ENCODE measurements at places on chromosomes 5 and 9.

DNA sequence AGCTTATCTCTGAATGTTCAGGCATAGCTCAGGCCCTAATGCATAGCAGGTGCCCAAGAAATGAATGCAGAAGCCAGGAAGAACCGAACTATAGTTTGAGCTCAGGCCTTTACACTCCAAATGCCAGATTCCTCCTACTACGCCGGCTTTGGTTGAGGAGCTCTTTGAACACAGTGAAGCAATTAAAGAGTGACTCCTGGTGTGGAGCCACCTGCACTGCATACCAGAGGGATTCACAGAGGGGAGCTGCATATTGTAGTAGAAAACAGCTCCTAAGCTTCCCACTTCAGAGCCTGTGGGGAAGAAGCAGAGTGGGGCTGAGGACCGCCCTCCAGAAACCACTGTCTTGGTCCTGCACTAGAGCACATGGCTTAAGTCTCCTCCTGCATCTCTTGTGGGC, 14.5 kb upstream of the KCNMB1 start:
- no peak for DNase-seq

DNA sequence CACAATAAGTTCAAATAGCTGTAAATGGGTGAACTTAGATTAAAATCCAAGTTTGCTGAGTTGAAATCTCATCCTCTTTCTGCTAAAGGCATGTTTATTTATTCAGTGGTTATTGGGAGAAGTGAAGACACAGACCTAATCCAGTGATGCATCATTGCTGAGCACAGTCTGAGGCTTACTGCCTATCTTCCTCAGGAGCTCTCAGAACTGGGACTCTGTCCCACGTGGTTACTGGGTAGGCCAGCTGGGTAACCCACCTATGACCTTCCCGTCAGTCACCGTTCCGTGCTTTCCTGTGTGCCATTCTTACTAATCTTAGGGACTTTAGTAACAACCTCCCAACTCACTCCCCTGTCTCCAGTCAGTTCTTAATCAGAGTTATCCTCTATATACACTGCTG, 226.8 kb upstream of the ATP10B start:
- DNase-seq, result no peak

DNA sequence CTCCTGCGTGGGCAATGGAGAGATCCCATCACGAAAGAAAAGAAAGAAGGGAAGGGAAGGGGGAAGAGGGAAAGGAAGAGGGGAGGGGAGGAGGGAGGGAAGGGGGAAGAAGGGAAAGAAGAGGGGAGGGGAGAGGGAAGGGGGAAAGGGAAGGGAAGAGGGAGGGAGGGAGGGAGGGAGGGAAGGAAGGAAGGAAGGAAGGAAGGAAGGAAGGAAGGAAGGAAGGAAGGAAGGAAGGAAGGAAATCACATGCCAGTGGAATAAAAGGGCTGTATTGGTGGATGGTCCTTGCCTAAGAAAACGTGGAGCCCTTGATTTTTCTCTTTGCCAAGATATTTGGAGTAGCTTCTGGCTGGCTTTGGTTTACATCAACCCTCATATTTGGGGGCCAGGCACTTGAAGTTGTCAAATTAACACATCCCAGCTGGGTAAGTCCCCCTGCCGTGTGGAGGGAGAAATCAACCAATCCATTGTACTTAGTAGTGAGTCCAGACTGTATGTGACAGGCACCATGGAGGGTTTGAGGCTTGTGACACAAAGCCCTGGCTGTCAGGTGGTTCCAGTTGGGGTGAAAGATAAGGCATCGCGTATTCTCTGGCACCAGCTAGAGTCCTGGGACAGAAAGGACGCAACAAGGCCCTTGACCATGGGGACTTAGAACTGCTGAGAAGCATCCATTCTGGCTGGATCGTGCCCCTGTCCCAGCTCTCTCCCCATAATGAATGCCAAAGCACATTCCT, 23.7 kb downstream of the IDNK start:
- DNase-seq, result no peak

- DNase-seq, result no peak
Measured at GRCh38 chr5:100841358-100842076, 61.6 kb downstream of the ST8SIA4 start.

DNA sequence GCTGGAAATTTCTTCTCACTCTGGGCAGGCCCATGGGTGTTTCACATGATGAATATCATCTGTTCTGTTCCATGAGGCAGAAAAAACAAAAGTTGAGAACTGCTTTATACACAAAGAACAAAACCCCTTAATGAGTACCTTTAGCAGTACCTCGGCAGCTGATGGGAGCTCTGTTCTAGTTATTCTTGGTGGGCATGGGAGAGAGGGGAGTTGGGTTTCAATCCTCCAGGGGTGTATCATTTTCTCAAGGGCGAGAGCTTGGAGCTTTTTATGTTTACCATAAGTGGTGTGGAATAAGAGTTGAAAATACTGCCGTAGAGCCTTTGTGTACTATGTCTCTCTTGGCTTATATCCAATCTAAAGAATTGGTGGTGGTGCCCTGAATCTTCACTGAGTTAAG, 103.3 kb upstream of the ZNF608 start:
- DNase-seq, result no peak

DNA sequence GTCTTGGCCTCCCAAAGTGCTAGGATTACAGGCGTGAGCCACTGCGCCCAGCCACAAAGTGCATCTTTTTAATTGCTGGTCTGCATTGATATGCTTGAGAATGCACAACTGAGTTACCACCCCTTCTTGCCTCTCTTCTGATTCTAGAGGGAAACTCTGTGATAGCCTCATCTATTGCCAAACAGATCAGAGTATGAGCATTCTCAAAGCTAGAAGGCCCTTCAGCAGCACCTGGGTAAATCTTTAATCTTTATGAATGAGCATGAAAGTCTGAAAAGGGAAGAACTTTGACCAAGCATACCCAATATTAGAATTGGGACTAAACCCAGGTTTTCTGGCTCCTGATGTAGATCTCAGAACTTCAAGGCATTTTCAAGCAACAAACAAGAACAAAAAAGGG, 298.3 kb upstream of the TNC start:
- no peak for DNase-seq

- DNase-seq, result peak; percentile 74
Measured at GRCh38 chr9:108150736-108151586, 661.4 kb upstream of the KLF4 start.

GRCh38 chr5:63262185-63262981, 683.8 kb downstream of the LRRC70 start:
- DNase-seq, result peak; percentile 65

DNA sequence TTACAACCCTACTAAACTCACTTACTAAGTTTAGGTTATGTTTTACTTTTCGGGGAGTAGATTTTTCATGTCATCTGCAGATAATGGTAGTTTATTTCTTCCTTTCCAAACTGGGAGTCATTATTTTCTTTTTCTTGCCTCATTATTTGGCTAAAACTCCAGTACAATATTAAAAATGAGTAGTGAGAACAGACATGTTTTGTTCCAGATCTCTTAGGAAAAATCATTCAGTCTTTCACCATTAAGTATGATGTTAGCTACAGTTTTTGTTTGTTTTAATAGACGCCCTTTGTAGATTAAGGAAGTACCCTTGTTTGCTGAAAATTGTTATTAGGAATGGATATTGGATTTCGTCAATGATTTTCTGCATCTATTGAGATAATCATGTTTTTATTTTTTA, 472.0 kb upstream of the PAPPA start:
- DNase-seq, result no peak

DNA sequence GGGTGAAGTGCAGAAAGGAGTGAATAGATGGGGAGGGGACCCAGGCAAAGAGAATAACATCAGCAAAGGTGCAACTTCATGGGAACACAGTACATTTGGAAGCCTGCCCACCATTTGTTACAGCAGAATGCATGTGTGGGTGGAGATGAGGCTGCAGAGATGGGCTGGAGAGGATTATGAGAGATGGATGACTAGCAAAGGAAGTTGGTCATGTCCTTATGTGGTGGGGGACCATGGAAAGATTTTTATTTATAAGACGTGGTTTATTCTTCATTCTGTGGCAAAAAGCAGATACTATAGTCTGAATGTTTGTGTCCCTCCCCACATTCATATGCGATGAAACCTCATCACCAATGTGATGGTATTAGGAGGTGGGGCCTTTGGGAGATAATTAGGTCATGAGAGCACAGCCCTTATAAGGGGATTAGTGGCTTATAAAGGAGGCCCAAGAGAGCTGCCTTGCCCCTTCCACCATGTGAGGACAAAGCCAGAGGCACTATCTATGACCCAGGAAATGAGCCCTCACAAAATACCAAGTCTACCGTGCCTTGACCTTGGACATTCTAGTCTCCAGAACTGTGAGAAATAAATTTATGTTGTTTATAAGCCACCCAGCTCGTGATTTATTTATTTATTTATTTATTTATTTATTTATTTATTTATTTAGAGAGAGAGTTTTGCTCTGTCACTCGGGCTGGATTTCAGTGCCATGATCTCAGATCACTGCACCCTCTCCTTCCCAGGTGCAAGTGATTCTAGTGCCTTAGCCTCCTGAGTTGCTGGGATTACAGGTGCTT, 483.7 kb downstream of the RAB3C start:
- peak; percentile 59 for DNase-seq

GRCh38 chr9:8686516-8686915, 886.9 kb upstream of the DMAC1 start:
- DNase-seq, result no peak

- no peak for DNase-seq
Measured at GRCh38 chr9:132414731-132415130, 4.7 kb downstream of the CFAP77 start.

GRCh38 chr5:75951716-75952115, 131.5 kb upstream of the SV2C start:
- no peak for DNase-seq

GRCh38 chr9:94921656-94922055, 195.2 kb downstream of the AOPEP start:
- no peak for DNase-seq

DNA sequence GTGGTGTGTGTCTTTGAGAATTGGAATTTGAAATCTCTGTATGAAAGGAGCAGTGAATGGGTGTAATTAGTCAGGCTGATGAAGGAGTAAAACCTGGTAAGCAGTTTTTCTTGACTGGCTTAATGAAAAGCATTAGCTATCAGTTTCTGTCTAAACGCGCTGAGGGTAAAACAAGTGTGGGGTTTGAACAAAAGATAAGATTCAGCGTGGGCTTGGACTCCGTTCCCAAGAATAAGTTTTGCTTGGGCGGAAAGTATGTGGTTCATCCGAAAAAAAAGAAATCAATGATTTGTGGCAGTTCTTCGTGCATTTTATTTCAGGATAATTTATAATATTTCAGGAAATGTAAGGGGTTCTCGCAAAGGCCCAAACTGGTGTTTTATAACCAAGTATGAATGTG, 217.3 kb downstream of the NTRK2 start:
- DNase-seq, result no peak

GRCh38 chr9:37191403-37192089, 71.2 kb downstream of the ZCCHC7 start:
- DNase-seq, result no peak

- DNase-seq, result no peak
Measured at GRCh38 chr5:146233441-146233840, 30.0 kb downstream of the RBM27 start.

DNA sequence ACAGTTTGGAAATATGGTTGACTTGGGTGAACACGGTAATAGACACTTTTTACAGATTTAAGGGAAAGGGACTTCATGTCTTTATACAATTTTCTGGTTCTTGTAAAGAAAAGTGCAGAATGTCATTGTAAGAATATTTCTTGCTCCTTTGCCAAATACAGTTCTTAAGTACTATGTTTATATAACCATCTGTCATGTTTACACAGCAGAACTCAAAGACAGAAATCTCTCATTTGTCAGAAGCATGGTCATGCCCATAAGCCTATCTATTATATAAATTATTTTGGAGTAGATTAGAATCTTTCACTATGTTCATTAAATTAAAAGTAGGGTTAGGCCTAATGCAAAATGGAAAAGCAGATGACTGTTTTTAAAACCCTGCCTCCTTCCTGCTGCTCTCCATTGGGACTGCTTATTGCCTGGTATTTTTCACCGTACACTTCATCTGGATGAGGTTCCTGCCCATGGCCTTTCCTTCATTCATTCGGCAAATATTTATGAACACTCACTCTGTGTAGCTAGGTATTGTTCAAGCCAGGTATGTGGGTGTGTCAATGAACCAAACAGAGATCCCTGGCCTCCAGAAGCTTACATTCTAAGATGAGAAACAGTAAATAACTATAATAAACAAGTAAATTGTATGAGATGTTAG, 558.1 kb downstream of the NR2F1-AS1 start:
- no peak for DNase-seq

DNA sequence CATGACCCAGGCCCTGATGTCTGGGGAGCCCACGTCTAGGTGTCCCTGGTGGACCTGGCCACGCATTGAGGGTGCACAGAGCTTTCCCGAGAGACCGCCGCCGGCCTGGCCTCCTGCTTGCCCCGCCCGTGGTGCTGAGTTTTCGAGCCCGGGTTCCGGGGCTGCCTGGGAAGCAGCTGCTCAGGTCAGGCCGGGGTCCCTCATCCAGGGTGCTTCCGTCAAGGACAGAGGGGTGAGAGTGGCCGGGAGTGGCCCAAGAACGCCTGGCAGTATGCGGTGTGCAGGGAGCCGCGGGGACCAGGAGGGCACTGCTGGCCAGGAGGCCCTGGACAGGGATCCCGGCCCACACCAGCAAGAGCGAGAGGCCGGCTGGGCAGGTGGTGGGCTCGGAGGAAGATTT, 19.6 kb downstream of the CCDC187 start:
- DNase-seq, result no peak

DNA sequence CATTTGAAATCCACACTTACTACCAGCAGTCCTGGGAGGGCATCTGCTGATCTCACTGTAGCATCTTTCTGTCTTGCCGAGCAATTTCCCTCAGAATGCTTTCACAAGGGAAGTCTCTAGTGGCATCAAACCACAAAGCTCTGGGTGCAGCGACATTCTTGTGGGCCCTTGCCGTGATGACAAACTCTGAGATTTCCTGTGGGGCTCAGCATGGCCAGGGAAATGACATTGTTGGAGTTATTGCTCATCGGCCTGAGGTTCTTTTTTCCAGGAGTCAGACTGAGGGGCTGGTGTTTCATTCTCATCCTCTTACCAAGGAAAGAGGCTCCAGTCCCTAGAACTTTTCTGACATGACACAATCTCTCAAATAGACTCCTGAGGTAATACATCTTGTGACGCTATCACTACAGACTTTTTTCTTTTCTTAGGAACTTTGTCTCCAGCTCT, 51.4 kb downstream of the PFDN1 start:
- DNase-seq, result peak; percentile 39

GRCh38 chr5:36447776-36448175, 146.1 kb upstream of the RANBP3L start:
- DNase-seq, result no peak

DNA sequence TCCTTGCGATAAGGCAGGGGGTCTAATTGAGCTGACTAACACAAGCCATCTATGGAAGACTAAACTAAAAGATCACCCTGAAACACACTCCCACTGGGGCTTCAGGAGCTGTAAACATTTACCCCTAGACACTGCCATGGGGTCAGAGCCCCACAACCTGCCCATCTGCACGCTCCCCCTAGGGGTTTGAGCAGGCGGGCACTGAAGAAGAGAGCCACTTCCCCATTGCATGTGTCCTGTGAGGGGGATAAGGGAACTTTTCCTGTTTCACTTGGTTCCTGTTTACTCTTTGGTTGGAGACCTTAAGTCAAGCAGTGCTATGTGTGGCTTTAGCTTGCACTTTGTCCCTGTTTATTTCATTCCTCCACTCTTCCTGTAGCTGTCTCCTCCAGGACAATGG, 1929.5 kb upstream of the CDH9 start:
- DNase-seq, result no peak
